AG20443 (cell line): ENCODE measurements at places on chromosomes 3 and 15.

- no peak for DNase-seq
These were observed 408.2 kb upstream of the RASGRP1 start for GRCh38 chr15:38972831-38973230.

DNA sequence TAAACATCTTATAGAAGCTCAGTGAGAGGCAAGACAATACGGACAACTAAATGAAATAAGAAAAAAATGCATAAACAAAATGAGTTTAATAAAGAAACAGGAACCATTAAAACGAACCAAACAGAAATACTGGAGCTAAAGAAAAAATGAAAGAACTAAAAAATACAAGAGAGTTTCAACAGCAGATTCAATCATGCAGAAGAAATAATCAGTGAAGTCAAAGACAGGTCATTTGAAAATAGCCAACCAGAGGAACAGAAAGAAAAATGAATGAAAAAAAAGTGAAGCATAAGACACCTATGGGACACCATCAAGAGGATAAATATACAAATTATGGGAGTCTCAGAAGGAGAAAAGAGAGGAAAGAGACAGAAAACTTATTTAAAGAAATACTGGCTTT is 42.5 kb upstream of the PRR20G start:
- no peak for DNase-seq

DNA sequence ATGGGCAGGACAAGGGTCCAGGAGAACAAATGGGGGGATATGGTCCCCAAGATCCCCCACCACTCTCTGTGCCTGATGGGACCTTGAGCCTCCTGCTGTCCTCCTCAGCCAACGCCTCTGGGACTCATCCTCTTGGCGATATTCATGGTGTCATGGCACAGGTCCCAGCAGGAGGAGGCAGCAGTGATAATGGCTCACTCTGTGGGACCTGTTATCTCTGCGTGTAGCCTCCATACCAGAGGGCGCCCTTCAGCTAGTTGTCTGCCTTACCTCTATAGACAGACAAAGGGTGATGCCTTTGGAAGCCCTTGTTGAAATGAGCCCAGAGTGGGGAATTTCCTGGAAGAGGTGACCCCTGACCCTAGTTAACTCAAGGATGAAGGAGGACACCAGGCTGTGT is 7.4 kb downstream of the ZBTB47 start:
- DNase-seq = peak; percentile 11

DNA sequence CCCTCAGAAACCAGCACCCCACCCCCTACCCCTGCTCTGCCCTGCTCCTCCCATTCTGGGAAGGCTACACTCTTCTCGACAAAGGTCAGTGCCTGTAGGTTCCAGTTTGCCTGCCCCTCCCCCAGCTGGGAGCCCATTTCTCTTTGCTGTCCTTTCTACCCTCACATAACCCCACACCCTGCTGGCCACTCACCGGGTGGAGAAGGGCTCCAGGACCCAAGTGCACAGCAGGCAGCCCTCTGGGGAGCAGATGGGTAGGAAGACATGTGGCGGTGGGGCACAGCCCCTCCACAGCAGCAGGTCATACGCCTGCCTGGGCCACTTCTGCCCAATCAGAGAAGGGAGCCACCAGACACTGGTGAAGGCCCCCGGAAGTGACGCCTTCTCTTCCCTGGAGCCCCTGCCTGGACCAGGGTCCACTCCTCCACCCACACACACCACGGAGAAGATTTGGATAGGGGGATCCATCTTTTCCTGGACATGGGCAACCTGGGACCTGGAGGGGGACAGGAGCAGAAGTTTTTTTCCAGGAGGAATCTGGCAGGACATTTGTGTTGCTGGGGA is at the start of gene THPO:
THPO (minus strand) TSS at position 326 of the 564 bp plus-strand sequence. CDS start 1,948 bp downstream, outside the sequence.
- DNase-seq = no peak

DNA sequence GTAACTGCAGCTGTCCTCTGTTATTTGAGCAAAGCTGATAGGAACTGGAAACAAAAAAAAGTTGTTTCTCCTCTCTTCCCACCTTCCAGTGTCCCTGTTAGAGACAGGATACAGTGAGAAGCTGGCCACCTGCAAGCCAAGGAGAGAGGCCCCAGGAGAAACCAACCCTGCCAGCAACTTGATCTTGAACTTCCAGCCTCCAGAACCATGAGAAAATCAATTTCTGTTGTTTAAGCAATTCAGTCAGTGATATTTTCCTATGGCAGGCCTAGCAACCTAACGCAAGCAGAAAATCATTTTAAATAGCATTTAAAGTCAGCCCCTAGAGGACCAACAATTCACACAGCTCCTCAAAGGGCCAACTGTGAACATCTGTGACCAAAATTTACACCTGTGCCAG is 291.3 kb downstream of the OXSM start:
- no peak for DNase-seq

DNA sequence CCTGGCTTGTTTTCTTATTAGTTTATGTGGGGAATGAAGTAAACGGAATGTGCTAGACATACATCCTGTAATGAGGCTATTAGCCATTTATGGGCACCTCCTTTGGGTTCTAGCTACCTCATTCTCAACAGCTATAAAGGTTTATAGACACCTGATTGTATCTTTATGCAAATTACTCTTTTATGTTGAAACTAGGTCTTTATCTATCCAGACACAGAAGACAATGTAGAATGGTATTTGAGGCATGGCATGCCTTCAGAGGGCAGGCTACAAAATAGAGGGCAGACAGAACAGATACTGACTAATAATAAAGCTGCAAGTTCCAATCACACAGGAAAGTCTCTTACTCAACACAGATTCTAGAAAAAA is 27.1 kb downstream of the TBC1D2B start:
- DNase-seq = no peak

GRCh38 chr15:29454506-29454905 is 184.9 kb upstream of the NSMCE3 start:
- no peak for DNase-seq

- peak; percentile 72 for DNase-seq
These were observed 17.1 kb downstream of the GBE1 start for GRCh38 chr3:81744366-81744765.
